Muscle of arm (tissue), 14 donors: ENCODE measurements at places on chromosomes 12 and 14. TPM values are rescaled to one million over a fixed set of nuclear protein-coding genes. Genes with fewer than 3 reads are reported as not detected.

DNA sequence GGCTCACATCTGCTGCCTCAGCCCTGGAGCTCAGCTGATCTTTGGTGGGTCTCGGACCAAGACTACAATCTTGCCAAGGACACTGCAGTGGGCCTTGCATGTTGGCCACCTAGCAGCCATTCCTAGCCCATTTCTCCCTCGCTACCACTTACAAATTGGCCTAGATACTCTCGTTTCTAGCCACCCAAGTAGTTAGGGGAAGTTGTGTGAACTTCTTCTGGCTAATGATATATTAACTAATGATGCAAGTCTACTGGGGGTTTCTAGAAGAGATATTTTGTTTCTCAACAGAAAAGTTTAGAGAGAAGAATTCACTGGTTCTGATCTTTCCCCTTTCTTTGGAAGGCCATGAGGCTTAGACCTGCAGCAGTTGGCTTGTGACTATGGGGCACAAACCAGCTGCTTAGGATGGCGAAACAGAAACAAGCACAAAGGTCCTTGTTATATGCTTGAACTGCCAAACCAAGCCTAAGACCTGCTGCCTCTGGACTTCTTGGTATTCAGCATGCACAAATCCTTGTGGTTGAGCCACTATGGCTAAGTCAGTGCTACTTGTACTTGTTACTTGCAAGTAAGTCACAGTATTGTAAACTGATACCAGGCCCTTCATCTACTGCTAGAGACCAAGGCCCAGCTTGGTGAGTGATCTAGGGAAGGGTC is 30.5 kb upstream of the GPATCH2L start:
- no peak for DNase-seq

The MIA2 gene
- polyA plus RNA-seq, result 20.9 TPM

The BIN2 gene
- polyA plus RNA-seq, result 2.3 TPM

GRCh38 chr12:125072496-125072895 is 7.3 kb downstream of the AACS start:
- DNase-seq, result no peak

The CEBPE gene
- polyA plus RNA-seq, result not detected

The FSCB gene
- polyA plus RNA-seq, result not detected

The PLBD1 gene
- 48.2 TPM for polyA plus RNA-seq

GRCh38 chr12:132398386-132398991 is 69.1 kb upstream of the GALNT9 start:
- no peak for DNase-seq

DNA sequence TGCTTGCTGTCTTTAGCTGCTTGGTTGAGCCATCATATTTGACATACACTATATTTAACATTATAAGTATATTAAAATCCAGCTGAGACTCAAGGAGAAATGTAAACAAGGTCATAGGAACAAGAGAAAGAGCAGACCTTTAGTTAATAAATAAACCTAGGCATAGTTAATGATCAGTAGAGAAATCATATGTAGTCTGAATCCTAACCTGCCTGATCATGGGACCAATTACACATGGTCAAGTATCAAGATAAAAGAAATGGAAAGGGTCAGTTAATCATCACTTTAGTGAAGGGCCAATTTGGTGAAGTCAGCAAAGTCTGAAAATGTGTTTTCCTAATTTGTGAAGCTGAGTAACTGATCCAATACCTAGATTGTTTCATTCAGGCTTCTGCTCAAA is 7.5 kb downstream of the RNF212B start:
- DNase-seq, result no peak

The KCNH5 gene
- polyA plus RNA-seq, result not detected

GRCh38 chr12:32864731-32865130 is 31.8 kb downstream of the PKP2 start:
- no peak for DNase-seq

GRCh38 chr12:63894132-63894531 is 49.6 kb downstream of the SRGAP1 start:
- no peak for DNase-seq

DNA sequence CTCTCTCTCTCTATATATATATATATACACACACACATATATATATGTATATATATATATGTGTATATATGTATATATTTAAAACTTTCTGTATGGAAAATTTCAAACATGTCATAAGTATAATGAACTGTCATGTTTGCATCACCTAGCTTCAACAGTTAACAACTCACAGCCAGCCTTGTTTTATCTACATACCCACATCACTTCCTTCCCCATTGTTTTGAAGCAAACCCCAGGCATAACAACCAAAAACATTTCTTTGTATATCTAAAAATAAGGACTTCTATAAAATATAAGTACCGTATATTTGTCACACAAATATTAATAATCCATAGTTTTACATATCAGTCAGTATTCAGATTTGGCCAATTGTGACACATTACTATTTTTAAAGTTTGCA is 57.4 kb downstream of the PAPOLA start:
- DNase-seq, result no peak

DNA sequence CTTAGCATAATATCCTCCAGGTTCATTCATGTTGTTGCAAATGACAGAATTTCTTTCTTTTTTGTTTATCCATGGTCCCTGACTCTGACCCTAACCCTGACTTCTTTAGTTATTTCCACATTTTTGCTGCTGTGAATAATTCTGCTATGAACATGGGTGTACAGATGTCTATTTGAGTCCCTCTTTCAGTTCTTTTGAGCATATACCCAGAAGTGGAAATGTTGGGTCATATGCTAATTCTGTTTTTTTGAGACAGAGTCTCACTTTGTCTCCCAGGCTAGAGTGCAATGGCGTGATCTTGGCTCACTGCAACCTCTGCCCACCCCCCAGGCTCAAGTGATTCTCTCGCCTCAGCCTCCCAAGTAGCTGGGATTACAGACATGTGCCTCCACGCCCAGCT is 33.1 kb downstream of the KNTC1 start:
- DNase-seq, result no peak

The HSPB8 gene
- polyA plus RNA-seq, result not detected

The CCDC197 gene
- 0.36 TPM for polyA plus RNA-seq

DNA sequence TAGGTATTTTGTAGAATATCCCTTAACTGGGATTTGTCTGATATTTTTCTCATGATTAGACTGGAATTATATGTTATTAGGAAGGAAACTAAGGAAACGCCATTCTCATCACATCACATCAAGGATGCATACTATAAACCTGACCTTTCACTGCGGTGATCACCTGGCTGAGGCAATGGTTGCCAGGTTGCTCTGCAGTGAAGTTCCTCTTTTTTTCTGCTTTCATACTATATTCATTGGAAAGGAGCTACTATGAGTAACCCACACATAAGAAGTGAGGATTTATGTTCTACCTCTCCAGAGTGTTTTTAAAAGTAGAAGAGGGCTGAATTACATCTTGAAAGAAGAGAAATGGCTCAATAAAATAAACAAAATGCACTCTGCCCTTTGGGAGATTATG is 31.0 kb upstream of the GRIP1 start:
- DNase-seq, result no peak

DNA sequence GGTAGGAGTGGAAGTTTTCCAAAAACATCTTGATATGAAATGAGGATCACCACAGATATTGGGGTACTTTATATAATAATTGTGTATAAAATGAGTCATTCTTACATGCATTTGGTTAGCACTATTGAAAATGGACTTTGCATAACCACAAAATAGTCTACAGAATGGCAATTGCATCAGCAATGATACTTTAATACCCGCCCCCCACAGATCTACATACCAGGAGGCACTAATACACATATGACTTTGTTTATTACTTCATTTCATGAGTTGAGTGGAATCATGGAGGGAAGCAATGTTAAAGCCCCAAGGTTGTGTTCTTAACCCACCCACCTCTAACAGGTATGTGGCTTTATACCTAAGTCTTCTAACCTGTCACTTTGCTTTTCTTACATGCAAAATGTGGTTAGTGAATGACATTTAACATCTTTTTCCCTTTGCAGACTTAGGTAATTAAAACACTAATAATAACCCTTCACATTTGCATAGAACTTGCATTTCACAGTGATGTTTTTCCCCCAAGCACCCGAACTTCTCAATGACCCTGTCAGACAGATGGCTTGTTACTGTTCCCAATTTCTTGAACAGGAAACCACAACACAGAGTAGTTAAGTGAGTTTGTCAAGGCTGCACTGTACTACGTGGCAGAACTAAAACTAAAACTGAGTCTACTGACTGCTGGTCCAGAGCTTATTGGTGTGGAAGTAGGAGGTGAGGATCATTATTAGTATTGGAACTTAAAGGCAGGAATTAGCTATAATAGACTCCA is 101.9 kb downstream of the NPAS3 start:
- DNase-seq, result no peak

The EFS gene
- polyA plus RNA-seq, result 48.1 TPM

DNA sequence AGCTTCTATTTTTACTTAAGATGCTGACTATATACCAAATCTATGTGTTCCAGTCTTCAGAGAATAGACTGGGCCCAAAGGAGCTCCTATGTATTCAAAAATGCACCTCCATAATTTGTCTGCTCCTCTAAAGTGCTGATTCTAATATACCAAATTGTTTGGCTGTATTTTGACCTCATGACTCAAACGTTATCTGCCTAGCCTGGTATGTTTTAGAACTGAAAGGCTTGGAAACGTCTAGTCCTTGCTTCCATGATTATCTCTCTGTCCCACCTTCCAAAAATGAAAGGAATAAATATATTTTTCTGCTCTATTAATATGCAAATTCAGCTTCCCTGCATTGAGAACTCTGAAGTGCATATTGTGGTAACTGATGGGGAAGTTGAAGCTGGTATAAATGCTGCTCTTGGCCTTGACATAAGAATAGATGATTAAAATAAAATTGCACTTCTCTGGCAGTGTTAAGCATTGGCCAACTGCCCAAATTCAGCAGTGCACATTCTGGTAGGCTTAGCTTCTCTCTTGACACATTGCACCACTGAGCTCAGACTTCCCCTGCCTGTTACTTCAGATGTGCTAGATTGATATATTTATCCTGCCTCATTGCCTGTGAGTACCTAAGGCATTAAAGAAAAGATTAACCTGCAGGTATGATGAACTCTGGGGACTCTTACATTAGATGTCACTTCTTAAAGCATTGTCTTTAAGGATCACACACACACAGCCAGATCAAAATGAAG is 882.3 kb downstream of the RPS29 start:
- no peak for DNase-seq

- DNase-seq, result peak; percentile 42
Measured at GRCh38 chr12:18224745-18225144, 36.6 kb upstream of the PIK3C2G start.

GRCh38 chr12:2171672-2172426 is 119.1 kb downstream of the CACNA1C start:
- no peak for DNase-seq
